NCI-H1105 (cell line): ENCODE measurements at places on chromosomes 5 and 9.

- DNase-seq: no peak
Observed at GRCh38 chr9:16563446-16563845, 307.0 kb downstream of the BNC2 start.

DNA sequence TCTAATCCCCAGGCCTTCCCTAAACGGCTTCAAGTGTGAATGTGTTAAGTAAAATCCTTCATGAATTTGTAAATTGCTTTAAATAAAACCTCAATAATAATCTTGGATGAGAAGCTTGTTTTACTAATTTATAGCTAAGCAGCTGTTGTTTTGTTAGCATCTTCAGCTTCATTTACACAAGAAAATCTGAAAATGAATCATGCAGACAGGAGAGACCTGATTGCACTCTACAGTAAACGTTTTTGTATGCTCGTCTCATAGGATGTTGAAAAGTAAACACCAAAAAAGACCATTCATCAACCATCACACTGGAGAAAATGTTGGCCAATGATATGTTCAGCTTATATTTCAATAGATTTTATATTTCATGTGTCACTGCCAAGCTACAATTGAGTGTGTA, 40.4 kb upstream of the MAP3K1 start:
- no peak for DNase-seq

- DNase-seq: no peak
Observed at GRCh38 chr9:71025728-71026127, 95.7 kb downstream of the TRPM3 start.

DNA sequence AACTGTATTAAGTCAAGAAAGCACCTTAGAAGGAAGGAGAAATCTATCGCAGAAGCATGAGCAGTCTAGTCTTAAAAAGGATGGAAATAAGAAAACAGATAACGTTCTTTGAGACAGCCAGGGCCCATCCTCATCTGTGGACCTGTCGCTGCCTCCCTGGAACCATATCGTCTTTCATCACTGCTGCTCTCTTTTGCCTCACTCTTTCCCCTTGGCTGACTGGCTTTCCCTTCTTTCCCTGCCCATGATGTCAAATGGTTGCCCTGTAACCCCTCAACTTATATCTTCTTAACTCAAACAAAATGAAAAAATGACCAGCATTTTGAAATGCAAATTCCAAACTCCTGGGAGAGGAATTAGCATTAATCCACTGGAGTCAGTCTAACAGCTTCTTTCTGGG, 299.8 kb downstream of the GABRB2 start:
- DNase-seq: no peak

GRCh38 chr9:131270171-131271015, 5.9 kb downstream of the FAM78A start:
- DNase-seq: no peak

DNA sequence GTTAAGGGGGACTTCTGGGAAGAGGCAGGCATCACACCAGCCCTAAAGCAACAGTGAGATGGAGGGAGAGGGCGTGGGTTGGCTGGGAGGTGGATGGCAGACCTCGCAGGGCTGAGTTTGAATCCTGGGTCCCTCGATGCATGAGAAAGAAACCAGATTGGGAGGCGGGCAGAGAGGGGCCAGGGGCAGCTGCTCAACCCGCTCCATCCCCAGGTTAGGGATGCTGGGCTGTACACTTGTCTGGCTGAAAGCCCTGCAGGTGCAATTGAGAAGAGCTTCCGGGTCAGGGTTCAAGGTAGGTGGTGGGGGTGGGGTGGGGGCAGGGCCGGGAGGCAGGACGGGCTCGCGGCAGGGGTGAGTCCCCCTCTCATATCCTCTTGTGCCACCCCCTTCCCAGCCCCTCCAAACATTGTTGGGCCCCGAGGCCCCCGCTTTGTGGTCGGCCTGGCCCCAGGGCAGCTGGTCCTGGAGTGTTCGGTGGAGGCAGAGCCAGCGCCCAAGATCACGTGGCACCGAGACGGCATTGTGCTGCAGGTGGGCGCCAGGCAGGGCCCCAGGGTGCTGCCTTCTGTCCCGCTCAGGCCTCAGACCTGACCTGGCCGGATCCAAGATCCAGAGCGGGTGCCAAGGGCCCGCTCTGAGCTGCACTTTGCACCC, 49.8 kb upstream of the ASS1 start:
- DNase-seq: no peak

DNA sequence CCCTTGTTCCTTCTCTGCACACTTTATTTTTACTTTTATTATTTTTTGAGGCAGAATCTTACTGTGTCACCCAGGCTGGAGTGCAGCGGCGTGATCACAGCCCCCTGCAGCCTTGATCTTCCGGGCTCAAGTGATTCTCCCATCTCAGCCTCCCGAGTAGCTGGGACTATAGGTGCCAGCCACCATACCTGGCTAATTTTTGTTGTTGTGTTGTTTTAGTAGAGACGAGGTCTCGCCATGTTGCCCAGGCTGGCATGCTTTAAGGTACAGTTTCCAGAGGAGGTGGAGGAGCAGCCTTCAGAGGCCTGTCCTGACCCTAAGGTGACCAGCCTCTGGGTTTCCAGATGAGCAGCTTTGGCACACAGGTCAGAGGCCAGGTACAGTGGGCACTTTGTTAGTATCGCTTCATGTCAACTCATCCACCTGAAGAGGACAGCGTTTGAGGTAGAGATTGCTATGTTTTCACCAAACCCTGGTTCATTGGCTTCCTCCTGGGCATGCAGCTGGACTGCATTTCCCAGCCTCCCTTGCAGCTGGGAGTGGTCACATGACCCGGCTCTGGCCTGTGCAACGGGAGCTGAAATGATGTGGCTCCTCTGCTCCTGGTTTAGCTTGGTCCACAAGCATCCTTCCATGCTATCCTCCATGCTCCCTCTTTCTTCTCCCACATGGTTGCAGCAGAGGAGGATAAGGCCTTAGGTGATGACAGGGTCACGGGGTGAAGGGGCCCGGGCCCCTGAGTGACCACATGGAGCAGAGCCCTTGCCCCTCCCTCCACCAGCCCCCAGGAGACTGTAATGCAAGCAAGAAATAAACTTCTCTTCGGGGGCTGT, 139.3 kb upstream of the IER5L start:
- no peak for DNase-seq

DNA sequence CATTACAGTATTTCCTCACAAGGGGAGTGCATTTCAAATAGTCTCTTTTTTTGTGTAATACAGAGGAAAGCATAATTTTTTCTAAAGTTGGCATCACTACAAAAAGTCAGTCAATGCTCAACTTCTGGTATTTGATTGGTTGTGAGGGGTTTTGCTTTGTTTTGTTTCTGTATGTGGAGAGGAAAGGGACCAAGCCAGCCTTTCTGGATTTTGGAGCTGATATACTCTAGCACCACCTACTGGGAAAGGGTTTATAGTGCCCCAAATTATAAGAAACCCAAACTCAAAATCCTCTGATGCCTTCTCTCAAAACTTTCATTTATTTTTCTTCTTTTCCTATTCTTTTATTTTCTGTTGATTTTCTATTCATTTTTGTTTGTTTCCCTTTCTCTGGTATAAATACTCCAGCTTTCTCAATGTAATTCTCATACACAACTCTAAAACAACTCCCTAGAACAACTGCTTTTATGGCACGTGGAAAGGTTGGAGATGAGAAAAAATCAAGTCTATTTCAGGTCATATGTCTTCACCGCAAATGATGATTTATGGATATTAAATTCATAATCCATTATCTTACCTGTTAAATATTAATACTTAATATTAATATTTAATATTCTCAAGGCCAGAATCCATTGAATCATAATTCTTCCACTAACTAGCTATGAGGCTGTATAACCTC, 69.5 kb upstream of the ANXA1 start:
- DNase-seq: peak; percentile 38

DNA sequence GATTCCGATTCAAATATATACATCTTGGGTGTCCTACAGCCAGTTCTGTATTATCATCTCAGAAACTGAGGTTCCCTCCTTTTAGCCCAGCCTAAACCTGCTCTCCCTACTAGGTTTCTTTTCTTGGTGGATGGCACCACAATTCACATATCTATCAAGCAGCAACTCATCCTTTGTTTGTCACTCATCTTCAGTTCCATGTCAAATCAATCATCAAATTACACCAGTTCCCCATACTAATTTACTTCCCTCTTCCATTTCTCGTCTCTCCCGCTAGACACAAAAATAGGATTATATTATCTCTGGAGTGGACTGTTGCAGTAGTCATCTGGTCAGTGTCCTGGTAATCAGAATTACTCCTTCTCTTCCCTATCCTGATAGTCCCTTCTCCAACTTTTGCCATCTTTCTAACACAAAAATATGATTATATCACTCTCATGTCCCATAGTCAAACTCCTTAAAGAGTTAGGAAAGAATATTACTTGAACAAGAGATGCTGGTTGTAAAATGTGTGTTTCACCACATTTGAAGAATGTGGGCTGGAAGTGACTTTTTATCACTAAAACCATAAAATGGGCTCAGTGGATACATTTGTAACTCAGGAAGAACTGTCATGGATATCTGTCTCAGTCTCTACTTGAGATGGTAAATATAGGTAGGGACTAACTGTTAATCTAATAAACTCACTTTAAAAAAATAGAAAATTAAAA, 69.1 kb upstream of the RICTOR start:
- DNase-seq: no peak

GRCh38 chr5:79795764-79796398, 106.2 kb downstream of the CMYA5 start:
- DNase-seq: no peak

DNA sequence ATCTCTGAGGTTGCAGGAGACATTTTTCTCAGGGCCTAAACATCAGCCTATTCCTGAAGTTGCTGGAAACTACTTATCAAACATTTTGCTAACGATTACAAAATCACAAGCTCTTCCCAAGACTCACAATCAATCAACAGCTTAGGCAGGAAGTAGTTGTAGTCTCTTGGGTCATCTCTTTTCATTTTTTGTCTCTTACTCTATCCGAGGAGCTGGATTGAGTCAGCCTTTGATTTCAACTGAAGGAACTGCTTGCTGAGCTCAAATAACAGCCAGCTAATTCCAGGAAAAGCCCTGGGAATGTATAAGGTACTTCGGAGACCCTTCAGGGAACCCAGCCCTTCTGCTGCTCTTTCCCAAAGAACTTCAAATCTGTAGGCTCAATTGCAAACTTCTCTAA, 398.9 kb downstream of the PLK2 start:
- no peak for DNase-seq

DNA sequence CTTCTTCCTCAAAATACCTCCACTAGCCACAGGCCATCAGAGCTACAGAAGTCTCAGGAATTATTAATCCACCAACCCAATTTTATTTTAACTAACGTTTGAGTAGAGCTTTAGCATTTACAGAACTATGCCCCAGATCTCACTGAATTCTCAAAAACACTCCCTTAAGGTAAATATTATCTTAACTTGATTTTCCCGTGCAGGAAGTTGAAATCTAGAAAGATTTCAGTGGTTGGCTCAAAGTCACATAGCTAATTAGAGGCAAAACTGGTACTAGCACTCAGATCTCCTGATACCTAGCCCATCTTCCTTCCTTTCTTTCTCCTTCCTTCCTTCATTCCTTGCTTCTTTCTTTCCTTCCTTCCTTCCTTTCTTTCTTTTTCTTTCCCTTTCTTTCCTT, 298.3 kb downstream of the ENC1 start:
- no peak for DNase-seq

DNA sequence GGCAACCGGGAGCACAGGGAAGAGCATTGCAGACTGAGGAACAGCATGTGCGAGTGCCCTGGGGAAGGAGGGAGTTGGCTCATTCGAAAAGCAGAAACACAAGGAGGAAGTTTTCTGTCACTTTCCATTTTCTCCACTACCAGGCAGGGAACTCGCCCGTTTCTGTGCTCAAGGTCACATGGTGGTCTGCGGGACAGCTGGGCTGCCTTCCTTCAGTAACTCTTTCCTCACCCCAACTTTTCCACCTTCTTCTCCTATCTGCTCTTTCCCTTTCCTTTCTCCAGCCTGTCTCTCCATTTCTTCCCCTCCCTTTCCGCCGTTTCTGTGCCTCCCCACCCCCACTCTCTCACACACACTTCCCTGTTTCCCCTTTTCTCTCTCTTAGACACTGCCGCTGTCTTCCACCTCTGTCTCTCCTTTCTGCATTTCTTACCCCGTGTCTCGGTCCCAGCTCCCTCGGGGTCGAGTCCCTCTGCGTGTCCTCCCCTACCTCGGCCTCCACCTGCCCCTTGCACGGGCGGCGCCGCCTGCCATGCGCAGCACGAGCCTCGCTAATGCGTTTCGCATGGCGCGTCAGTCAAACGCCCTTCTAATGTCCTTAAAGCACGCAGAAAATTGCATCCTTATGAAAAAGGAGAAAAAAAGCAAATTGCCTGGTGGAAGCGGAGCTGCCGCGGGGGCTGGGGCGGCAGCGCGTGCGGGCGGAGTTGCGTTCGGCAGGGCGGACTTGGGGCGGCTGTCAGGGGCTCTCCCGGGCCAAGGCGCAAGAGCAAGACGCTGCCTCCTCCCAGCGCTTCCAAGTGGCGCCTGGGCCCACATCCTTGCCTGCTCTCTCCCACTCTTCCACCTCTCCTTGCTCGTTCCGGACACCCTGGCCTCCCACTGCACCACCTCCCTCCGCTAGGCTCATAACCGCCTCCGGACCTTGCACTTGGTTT, 9.5 kb downstream of the BARX1 start:
- no peak for DNase-seq

GRCh38 chr5:67528953-67529352, 332.4 kb upstream of the CD180 start:
- DNase-seq: no peak

DNA sequence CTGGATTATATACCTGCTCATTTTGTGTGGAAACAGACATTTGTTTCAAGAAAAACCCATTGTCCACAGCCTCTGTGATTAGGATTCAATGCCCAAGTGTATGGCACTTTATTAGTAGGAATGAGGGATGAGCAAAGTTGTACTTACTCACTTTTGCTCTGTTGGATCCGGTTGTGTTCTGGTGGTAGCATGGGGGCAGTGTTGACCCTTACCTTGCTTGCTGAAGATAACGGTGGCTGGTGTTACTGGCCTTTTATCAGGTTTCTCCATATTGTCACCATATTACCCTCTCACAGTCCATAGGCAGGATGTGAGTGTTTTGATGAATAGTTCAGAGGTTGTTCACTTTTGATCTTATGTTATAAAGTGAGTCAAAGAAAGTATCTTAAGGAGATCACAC, 42.7 kb upstream of the NUDT12 start:
- no peak for DNase-seq

DNA sequence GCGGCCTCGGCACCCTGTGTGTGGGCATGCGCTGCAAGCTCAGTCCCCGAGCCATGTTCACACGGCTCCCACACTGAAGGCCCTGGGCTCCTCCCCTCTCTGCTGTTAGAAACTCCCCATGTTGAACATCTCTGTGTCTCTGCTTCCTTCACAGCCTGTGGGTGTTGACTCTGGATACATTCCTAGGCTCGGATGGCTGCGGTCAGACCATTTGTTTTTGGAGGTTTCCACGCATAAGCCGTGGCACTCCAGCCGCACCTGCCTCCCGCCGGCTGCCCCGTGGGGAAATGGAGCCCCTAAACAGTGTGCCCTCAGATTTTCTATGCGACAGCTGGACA, 31.2 kb upstream of the LRRC14B start:
- DNase-seq: no peak
